ENCODE measurements at places on chromosomes 12 and 14.

DNA sequence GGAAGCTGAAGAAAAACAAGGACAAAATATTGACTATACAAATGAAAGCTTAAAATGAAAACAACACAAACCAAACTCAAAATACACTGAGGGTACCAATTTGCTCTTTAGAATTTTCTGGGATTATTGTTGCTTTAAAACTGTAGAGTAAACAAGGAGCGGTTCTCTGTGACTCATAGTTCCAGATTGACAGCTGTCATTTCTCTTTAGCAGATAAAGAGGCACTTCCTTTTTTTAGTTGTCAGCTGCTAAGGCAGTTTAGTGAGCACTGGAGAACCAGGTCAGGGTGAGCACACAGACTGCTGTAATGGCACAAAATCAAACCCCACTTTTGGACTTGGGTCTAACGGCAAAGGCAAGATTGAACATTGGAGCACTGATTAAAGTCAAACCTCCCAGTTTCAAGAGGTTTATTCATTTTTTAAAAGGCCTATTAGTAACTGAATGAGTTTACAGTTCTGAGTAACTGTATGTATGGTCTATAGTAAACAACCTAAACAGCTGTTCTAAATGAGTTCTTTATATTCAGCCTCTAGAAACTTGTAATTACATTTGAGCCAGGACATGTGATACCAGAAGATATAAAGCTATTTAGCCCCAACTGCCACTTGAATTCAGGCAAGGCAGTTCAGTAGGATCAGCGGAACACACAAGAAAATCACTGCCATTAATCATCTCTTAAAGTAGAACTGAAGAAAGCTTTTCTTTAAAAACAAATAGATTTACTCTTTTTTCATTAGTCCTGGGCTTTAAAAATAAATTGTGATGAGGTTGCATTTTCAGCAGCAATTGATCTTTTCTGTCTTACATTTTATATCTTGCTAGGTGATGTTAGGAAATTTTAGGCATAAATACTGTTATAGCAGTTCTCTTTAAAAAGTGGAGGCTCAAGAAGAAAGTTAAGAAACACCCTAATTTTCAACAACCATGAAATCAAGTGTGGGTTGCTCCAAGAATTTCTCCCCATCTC lies 71.7 kb upstream of the PRICKLE1 start:
- no peak for DNase-seq

DNA sequence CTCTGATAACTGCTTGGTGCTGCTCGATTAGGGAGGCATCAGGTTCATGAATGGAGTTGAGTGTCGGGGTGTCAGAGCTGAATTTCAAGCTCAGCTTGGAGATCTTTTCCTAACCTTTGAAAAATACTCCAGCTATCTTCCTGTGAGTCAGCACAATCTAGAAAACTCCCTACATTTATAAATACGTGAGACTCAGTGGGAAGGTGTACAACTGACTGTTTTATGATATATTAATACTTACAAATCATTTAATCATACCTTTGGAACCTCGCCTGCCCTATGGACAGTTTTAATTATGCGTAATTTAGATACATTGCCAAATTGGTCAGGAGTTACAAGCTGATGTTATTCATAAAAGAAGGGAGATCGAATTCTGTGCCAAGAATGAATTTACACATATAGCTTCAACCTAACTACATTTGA lies 961 bp downstream of the CMAS start:
- no peak for DNase-seq

GRCh38 chr14:103444837-103445524 lies 59.8 kb downstream of the MARK3 start:
- DNase-seq = no peak

GRCh38 chr14:23568021-23568599 lies 519 bp upstream of the AP1G2 start:
- no peak for DNase-seq

DNA sequence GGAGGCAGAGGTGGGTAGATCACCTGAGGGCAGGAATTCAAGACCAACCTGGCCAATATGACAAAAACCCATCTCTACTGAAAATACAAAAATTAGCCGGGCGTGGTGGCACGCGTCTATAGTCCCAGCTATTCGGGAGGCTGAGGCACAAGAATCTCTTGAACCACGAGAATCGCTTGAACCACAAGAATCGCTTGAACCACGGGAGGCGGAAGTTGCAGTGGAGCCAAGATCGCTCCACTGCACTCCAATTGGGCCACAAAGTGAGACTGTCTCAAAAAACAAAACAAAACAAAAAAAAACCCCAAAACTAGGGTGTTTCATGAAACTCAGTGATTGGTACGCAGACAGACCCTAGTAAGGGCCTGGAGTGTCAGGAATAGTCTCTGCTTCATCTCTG lies 6.4 kb upstream of the ARF6 start:
- no peak for DNase-seq

DNA sequence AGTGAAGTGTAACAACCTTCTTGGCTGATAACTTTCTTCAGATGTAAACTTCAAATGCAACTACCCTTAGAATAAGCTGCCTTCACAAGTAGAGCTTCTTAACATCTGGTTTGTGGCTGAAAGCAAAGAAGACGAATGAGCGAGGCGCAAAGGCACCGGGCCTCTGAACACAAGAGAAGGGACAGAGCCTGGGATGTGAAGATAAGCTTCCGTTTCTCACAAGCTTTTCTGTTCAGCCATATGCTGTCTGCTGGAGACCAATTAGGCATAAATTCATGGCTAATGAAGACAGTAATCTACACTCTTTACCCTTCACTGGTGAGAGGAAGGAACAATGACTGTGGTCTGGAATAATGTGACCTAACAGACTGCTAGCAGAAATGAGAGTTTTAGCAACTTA lies 195.2 kb downstream of the ATXN7L3B start:
- DNase-seq = no peak

GRCh38 chr14:90511795-90512328 lies 115.0 kb downstream of the CALM1 start:
- DNase-seq = no peak

DNA sequence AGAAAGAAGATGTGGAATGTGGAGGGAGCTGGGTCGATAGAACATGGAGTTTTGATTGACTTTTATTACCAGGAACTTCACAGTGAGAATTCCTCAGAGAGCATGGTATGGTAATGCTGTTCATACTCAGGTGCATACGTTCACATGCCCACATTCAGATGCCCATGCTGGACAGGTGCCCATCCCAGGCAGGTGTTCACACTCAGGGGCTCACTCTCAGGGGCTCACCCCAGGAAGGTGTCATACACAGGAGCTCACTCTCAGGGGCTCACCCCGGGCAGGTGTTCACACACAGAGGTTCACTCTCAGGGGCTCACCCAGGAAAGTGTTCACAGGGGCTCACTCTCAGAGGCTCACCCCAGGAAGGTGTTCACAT lies 360.0 kb upstream of the SFSWAP start:
- DNase-seq = no peak

- DNase-seq = no peak
Observed at GRCh38 chr14:106564058-106564643, 1037.8 kb downstream of the TMEM121 start.

DNA sequence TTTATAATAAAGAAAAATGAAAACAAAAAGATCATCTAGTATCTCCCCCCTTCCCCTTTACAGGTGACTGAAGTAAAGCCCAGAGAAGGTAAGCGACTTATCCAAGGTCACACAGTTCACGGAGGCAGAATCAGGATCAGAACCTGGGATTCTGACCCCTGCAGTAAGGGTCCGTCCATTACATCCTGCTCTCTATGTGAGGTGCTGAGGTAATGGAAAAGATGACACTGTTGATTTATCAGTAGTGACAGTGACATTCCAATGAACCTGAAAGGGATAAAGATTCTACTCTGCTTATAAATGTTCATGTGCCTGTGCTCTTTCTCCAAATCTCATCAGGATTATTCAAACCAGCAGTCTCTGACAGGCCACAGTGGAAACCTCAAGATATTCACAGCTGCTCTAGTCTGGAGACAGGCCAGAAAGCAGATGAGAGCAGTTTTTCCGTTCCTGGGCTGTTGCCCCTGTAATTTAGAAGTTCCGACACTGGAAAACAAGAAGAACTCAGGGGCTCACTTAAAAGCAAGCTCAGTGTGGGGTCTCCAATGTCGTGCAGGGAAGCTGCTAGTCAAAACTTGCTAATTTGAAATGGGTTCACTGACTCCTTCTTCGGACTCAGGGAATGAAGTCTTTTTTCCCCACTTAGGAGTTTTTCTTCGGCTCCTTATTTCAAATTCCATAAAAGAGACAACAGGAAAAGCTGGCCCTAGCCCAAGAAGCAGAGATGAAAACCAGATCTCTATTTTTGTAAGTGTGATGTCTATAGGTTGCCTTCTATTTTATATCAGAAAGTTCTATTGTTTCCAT lies 131.8 kb upstream of the EEA1 start:
- peak; percentile 78 for DNase-seq

GRCh38 chr12:52992699-52993557 lies 13.3 kb upstream of the EIF4B start:
- peak; percentile 65 for DNase-seq

DNA sequence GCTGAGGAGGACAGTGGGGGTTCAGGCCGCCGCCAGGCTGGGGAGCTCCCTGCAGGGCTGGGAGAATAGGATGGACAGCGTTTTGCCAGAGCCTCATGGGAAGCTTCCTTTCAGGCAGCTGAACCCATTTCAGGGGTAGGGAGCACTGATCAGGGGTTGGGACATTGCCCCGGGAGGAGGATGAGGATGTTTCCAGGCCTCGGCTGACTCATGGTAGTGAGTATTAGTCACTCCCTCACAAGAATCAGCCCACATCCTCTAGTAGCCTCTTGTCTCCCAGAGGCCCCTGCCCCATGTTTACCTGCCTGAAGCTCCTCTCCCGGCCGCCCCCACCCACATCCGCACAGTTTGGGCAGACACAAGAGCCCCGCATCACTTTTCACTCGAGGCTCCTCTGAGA lies 89.8 kb downstream of the ZFP36L1 start:
- peak; percentile 35 for DNase-seq

GRCh38 chr14:52852810-52853521 lies 61.6 kb upstream of the GNPNAT1 start:
- no peak for DNase-seq

DNA sequence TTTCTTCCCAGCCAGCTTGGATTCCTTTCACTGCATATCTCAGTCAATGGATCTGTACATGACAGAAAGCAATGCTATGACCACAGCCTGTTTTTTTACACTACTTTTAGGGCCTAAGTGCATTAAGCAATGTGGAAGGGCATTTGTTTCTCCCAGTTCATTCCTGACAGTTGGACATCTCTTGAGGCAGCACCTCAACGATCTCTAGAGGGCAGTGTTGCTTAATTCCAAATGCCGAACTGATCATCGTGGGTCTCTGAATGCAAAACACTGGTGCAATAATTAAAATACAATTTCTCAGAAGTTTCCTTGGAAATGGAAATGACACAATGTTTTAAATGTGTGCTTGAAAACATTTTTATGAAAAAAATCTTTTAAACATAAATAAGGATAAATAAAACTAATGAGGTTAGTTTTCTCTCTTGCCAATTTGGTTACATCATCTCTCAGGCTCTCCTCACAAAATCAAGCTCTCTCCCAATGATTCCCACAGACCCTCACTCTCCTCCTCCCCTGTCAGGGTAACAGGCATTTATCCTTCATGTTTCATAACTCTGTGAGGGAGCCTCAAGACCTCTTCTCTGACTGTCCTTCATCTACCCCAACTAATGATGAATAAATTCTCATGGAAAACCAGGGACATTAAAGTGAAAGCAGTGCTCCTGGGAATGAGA lies 192.4 kb upstream of the SLC16A7 start:
- peak; percentile 81 for DNase-seq

GRCh38 chr12:55978393-55978792 lies 4.5 kb downstream of the RAB5B start:
- DNase-seq = no peak

- DNase-seq = peak; percentile 80
Observed at GRCh38 chr12:132803888-132804287, 24.8 kb downstream of the GOLGA3 start.

DNA sequence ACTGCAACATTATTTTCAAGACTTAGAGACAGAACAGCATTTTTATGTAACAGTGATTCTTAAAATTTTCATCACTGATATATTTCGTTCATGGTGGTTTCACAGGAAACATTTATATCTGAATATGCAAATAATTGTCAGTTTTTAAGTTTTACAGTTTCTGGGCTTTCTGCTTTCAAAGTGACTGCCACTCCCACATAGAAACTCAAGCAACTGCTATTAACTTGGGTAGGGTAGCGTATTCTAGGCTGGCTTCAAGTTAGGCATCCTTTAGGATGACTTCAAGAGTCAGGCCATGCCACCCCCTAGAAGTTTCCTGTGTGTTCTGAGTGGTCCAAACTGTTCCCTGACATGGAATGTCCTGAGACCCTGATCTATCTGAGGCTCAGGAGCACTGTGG lies 123.6 kb upstream of the TSPAN8 start:
- DNase-seq = no peak

DNA sequence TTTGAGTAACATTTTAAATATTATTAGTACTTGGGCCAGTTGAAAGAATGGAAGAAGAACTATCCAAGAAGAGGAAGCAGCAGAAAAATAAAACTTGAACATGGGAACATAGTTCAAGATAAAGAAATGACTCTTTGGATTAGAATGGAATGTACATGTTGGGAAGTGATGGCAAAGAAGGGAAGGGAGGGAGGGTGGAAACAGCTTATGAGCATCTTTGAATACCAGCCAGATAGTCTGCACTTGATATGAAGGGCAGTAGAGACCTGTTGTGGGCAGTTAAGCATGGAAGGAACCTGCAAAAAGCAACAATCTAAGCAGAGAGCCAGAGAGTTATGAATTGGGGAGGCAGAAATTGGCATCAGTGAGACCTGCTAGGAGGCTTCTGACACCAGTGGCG lies 10.0 kb upstream of the IL22 start:
- DNase-seq = no peak

DNA sequence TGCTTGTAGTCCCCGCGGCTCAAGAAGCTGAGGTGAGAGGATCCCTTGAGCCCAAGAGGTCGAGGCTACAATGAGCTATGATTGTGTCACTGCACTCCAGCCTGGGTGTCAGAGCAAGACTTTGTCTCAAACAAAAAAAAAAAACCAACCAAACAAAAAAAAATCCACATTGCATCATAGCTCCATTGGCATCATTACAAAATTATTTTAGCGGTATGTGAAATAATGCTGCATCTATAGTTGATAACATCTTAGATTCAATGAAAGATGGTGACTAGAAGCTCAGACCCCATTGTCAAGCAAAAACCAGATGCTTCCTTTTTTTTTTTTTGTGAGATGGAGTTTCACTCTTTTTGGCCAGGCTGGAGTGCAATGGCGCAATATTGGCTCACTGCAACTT lies 14.8 kb upstream of the PTHLH start:
- DNase-seq = no peak

DNA sequence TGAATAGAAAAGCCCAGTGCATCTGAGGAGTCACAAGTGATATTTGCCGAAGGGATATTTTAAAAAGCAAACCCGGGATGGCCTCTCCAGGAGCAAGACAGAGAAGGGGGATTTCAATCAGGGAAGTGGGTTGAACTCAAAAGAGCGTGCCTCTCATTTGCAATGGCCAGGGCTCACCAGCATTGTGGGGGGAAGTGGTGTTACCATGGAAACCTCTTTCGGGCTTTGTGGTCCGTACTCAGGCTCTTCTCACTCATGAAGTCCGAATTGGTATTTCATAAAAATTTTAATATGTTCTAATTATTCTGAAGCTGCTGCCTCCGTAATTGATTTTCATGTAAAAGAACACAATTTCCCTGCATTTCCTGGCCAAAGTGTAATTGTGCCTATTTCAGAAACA lies 79.8 kb downstream of the SLC15A4 start:
- no peak for DNase-seq

All from astrocyte of the hippocampus (primary cell).